ENCODE measurements at places on chromosomes 13 and 19. TPM values are rescaled to one million over a fixed set of nuclear protein-coding genes. Genes with fewer than 3 reads are reported as not detected.

DNA sequence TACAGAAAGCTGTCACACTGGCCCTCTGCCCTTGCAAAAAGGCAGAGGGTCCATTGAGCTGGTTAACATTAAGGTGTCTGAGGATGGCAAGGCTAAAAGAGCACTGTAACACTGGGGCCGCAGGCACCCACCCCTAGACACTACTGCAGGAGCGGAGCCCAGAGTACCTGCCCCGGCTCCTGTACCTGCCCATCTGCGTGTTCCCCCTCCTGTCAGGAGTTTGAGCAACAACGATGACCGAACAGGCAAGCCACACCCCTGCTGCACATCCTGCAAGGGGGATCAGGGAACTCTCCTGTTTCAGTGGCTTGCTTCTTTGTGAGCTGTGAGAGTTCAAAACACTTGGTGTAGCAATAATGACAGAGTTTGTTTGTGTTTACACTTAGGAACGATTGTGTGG, 117.4 kb upstream of the STARD13 start:
- DNase-seq, result no peak

DNA sequence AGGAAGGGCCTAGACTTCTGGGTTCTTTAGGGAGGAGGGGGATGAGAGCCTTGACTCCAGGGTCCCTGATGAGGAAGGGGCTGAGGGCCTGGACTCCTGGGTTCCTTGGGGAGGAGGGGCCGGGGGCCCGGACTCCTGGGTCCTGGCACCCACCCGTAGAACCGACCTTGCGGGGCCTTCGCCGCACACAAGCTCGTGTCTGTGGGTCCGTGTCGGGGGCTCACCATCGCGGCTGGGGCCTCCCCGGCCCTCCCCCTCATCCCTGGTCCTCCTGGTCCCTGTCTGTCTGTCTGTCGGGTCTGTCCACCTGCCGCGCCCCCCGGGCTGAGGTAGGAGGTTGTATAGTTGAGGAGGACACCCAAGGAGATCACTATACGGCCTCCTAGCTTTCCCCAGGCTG, 662 bp upstream of the SPACA6 start:
- no peak for DNase-seq

DNA sequence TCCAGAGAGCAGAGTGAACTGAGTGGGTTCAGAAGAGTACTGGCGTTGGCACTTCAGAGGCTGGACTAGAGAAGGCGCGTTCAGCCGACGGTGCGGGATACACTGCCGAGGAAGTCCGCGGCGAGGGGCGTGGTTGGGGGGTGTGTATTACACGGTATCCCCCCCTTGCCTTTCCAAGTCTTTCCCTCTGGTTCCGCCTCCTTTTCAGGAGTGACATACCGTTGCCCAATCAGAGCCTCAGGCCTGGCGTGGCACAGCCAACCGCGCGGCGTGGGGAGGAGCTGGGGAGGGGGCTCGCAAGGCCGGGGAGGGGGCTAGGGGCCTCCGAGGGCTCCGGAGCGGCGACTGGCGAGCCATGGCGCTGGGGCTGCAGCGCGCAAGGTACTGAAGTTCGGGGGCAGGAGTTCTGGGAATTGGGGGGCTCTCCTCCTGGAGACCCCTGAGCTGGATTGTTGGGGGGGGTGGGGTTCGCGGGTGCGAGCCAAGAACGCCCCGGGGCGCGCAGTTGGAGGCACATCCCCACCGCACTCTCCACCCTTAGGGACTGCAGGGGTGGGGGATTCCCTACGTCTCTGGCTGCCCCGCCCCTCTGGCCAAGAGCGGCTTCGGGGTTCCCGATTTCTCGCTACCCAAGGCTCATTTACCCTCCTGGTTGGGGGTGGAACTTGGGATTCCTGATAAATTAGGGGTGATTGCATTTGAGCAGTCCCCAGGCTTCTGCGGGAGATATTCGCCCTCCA, at the start of gene HIF3A:
Gene HIF3A (plus strand): TSS at position 321 of the 740 bp plus-strand sequence. CDS start 35 bp downstream, at position 356.
- DNase-seq, result no peak

- DNase-seq, result no peak
Measured at GRCh38 chr19:13817615-13818371, 22.6 kb downstream of the ZSWIM4 start.

Gene ERICH4
- total RNA-seq, result not detected

GRCh38 chr19:15337202-15337601, 4.9 kb upstream of the BRD4 start:
- no peak for DNase-seq

DNA sequence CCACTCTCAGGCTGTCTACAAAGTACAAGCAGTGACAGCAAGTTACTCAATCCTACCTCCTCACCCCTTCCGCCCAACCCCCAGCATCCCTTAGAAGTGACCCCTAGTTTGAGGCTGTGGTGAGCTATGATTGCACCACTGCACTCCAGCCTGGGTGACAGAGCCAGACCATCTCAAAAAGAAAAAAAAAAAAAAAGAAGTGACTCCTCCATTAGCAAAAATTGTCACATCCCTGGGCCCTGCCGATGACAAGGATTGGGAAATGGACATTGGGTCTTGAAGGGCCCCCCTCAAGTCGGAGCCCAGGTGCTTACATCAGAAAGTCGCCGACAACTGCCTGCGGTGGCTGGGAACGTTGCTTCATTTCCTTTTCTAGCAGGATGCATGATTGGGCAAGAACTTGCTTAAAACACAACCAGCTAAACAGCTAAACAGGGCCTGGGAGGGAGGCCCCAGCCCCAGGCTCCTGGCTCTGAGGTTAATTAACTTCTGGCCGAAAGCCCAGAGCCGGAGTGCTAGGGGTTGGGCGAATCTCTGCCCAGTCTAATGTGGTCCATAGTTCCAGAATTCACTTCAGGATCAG, 15.3 kb downstream of the RAB3D start:
- DNase-seq, result no peak
